ENCODE measurements at places on chromosomes 7 and 10.

- DNase-seq, result no peak
Measured at GRCh38 chr7:105972276-105972675, 9.2 kb downstream of the CDHR3 start.

GRCh38 chr10:66572700-66573099 lies 353.1 kb upstream of the LRRTM3 start:
- DNase-seq, result no peak

DNA sequence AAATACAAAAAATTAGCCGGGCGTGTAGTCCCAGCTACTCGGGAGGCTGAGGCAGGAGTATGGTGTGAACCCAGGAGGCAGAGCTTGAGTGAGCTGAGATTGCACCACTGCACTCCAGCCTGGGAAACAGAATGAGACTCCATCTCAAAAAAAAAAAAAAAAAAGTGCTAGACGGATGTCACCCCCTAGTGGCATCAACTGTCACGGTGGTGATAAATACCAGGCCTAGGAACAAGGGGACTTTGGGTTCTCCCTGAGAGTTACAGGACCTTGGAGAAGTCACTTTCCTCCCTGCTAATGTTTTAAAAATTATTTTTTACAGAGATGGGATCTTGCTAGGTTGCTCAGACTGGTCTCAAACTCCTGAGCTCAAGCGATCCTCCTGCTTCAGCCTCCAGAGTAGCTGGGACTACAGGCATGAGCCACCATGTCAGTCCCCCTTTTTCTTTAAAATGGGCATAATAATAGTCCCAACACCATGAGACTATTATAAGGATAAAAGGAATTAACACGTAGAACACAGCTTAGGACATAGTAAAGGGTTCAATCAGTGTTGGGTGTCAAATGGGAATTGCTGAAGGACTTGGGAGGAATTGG lies 2.6 kb upstream of the TMEM130 start:
- DNase-seq, result peak; percentile 24

GRCh38 chr10:86411281-86411841 lies 44.8 kb upstream of the GRID1 start:
- DNase-seq, result peak; percentile 52

DNA sequence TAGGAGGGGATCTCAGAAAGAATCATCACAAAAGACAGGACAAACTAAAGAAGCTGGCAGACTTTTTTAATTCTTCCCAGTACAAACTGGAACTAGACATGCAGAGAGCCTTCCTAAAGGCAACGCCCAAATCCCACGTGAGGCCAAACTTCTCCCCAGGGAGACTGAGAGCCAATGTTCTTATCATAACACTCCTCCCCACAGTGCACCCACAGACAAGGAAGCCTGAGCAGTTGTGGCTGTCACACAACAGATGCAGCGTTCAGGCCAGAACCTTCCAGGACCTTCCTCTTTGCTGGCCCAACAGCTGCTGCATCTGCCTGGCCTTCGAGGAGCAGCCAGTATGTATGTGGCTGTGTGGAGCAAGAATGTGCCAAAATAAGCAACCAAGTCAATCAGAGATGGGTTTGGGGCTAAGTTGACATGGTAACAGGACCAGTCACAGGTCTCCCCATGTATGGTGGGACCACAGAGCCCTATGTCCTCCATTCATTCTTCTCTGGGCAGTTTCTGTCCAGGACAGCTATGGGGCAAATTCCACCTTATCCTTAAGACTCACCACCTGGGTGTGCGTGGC lies 34.9 kb downstream of the SRPK2 start:
- DNase-seq, result peak; percentile 64

- no peak for DNase-seq
Measured at GRCh38 chr7:31017721-31018120, 34.4 kb upstream of the ADCYAP1R1 start.

DNA sequence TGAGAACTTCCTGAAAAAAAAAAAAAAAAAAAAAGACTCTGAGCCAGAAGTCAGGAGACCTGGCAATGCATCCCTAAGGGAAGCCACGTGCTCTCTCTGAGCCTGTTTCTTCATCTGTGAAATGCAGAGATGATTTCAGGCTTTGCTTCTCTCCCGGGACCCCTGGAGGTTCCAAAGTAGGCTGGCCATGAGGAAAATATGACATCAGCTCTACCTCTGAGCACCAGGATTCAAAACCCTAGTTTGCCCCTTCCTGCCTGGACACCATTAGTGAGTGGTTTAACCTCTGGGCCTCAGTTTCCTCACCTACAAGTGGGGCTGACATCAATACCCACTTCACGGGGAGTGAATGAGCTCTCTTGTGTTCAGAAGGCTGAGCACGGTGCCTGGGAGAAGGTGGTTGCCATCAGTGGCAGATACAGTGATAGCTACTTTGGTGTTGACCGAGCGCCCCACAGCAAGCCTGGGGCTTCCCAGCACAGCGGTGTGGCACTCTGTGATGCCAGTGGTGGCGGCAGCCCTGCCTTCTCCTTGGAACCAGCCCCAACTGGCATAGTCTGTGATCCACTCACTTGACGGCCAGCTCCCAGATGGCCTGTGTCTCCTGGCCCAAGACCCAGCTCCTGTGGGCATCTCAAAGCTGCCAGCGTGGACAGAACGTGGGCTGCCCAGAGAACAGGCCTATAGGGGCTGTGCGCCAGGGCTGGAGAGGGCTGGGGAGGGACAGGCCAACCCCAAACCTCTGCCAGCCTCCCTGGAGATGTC lies 153.1 kb upstream of the UNC5B start:
- DNase-seq, result peak; percentile 12

Measured in fibroblast of mammary gland (primary cell).